Sigmoid colon (tissue), 7 donors: ENCODE measurements at places on chromosomes 7 and 10.

GRCh38 chr7:105723572-105723971 lies 142.3 kb upstream of the EFCAB10 start:
- no peak for DNase-seq

- peak; percentile 95 for DNase-seq
Measured at GRCh38 chr7:66204822-66205740, at the start of gene TPST1. TSS of gene TPST1 (plus strand) at chr7:66205334. CDS start at chr7:66240426, 35,092 bp downstream.

DNA sequence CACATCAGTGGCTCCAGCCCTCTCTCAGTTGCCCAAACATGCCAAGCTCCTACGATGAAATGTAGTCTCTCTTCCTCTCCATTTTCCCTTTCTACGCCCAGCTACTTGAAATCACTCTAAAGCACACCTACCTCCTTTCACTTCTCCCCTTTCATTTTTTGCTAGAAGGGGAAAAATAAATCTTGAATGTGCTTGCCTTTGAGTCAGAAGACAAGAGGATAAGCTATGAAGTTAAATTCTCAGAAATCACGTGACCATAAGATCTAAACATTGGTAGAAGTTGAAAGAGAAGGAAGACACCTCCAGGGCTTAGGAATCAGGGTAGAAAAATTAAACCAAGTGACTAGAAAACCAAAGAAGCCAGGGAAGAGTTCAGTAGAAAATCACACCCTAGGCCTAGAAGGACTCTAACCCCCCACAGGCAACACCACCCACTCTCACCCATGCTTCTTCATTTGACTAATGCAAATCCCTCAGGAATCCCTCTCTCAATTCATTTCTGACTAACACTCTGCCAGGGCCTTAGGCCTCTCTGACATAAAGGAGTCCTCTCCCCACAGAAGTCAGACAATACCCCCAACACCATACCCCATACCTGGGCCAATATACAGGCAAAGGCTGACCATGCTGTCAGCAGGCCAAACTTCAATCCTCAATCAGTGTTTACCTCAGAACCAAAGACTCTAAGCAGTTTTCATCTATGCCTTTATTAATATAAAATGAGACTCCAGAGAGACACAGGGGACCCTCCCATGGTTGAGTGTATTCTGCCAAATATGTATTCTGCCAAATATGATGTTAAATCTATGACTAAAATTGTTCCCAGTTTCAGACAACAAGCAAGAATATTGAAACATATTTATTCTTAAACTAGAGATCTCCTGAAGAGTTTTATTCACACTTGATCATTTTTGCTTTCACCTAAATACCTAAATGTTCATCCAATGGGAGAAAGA lies 84.8 kb downstream of the ELMO1 start:
- no peak for DNase-seq

GRCh38 chr7:76326646-76327233 lies 24.3 kb downstream of the HSPB1 start:
- no peak for DNase-seq
